ENCODE measurements at places on chromosomes 5 and 9.
A peak's percentile ranks its signal among the peaks of the same experiment; 100 is the strongest.

- DNase-seq = no peak
Observed at GRCh38 chr5:36982146-36982545, 105.6 kb downstream of the NIPBL start.

- no peak for DNase-seq
Observed at GRCh38 chr5:109291090-109291489, 118.7 kb downstream of the PJA2 start.

DNA sequence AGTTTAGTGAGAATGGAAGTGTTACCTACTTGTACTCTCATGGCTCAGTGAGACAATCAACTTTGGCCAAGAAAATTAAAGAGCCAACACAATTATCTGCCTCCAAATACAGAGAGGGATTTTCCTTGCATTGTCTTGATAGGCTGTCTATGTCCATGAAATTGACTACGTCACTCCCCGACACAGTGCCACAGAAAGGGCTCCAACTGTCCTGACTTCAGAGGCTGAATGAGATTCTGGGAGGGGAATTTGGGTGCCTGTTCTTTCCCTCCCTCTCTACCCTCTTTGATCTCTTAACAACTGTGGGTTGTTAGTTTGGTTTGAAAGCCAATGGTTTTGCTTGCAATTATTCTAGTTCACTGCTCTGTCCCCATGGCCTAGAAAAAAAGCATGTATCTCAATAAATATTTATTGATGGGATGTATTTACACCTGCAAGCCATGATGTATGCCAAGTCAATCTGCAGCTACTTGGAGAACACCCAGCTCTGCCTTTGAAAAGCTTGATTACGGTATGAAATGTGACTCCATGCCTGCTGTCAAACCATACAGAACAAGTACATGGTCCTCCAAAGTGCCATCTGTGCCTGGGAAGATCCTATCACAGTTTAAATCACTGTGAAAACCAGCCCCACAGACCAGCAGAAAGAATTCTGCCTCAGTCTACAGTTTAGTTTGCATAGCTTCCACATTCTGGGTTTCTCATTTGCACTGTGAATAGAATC is 37.3 kb downstream of the CAPSL start:
- DNase-seq = no peak

- no peak for DNase-seq
Observed at GRCh38 chr9:16193066-16193465, 640.2 kb downstream of the CCDC171 start.

- DNase-seq = no peak
Observed at GRCh38 chr5:170341545-170341944, 44.0 kb upstream of the LCP2 start.

- DNase-seq = no peak
Observed at GRCh38 chr5:54234304-54234933, 76.0 kb downstream of the ARL15 start.

- DNase-seq = no peak
Observed at GRCh38 chr9:98860871-98861293, 53.4 kb downstream of the GALNT12 start.

DNA sequence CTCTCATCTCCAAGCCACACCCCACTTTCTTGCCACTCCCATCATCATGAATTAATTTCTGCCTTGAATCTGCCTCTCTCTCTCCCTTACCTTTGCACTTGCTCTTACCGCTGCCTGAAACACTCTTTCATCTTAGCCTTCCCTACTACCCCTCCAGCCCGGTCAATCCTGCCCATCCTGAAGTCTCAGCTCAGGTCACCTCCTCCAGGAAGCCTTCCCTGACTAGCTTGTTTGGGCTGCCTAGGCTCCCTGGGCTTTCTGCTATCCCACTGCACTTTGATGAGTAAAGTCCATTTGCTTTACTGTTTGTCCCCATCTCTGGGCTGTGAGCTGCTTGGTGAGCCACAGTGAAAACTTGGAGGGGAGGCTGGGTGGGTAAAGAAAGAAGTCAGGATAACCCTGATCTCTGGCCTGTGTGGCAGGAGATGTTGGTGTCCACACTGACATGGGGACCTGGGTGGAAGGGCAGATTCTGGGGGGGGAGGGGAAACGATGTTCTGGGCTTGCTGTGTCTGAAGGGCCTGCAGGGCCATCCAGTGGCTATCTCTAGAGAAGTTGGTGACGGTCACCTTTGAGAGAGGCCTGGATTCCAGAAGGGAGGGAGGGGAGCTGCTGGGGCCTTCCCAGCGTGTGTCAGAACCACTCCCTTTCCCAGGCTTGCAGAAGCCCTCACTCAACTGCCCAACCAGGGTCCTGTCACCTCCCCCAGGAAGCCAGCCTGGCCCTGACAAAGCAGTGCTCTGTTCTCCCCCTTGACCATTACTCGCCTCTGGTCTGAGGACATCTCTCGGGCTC is 75.0 kb upstream of the DAB2IP start:
- DNase-seq = no peak

- DNase-seq = no peak
Observed at GRCh38 chr5:124935065-124935464, 188.6 kb upstream of the ZNF608 start.

DNA sequence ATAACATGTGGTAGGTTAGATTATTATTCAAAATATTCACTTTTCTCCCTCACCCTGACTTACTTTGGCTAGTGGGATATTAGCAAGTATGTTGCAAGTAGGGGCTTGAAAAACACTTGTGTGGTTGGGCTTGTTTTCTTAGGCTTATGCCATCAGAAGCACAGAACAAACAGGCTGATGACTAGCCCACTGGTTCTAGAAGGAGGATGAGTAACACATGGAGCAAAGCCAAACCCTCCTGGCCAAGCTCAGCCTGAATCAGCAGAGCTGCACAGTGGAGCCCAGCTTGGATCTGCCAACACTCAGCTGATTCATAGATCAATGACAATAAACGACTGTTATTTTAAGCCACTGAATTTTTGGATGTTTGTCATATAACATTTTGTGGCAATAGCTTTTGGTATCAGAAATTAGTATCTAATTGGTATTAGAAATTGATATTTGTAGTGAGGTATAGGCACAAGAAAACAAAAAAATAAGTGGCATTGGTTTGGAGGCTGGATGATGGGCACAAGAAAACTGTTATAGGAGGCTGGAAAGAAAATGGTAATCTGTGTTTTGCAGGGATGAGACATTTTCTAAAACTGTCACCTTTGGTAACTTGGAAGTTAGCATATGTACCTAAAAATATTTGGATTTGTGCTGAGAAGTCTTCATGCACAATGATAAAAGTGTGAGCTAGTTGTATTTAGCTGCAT is 46.1 kb upstream of the ZBED3 start:
- no peak for DNase-seq

GRCh38 chr9:113350937-113351336 is 1.6 kb downstream of the BSPRY start:
- peak; percentile 48 for DNase-seq

- DNase-seq = peak; percentile 69
Observed at GRCh38 chr5:151126199-151126645, 31.4 kb downstream of the ANXA6 start.

DNA sequence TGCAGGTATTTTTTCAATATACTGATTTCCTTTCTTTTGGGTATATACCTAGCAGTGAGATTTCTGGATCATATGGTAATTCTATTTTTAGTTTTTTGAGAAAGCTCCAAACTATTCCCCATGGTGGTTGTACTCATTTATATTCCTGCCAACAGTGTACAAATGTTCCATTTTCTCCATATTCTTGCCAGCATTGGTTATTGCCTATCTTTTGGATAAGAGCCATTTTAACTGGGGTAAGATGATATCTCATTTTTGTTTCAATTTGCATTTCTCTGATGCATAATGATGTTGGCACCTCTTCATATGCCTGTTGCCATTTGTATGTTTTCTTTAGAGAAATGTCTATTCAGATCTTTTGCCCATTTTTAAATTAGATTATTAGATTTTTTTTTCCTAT is 85.6 kb upstream of the FST start:
- no peak for DNase-seq

DNA sequence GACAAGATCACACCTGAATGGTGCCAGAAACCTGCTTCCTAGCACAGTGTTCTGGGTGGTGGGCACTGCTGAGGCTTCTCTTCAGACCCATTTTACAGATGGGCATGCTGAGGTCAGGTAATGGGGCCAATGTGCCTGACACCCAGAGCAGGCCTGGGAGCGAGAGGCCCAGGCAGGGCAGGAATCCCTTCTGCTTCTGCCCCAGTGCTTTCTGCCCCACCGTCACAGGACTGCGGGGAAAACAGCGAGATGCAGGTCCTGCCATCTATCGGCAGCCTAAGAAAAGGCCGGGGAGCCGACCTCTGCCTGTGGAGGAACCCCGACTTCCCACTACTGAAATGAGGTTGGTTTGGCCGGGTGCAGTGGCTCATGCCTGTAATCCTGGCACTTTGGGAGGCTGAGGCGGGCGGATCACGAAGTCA is 22.8 kb upstream of the RNU6ATAC start:
- DNase-seq = no peak

- no peak for DNase-seq
Observed at GRCh38 chr5:96943799-96944198, 7.9 kb downstream of the LNPEP start.

- no peak for DNase-seq
Observed at GRCh38 chr5:1728846-1729245, 70.8 kb downstream of the MRPL36 start.

DNA sequence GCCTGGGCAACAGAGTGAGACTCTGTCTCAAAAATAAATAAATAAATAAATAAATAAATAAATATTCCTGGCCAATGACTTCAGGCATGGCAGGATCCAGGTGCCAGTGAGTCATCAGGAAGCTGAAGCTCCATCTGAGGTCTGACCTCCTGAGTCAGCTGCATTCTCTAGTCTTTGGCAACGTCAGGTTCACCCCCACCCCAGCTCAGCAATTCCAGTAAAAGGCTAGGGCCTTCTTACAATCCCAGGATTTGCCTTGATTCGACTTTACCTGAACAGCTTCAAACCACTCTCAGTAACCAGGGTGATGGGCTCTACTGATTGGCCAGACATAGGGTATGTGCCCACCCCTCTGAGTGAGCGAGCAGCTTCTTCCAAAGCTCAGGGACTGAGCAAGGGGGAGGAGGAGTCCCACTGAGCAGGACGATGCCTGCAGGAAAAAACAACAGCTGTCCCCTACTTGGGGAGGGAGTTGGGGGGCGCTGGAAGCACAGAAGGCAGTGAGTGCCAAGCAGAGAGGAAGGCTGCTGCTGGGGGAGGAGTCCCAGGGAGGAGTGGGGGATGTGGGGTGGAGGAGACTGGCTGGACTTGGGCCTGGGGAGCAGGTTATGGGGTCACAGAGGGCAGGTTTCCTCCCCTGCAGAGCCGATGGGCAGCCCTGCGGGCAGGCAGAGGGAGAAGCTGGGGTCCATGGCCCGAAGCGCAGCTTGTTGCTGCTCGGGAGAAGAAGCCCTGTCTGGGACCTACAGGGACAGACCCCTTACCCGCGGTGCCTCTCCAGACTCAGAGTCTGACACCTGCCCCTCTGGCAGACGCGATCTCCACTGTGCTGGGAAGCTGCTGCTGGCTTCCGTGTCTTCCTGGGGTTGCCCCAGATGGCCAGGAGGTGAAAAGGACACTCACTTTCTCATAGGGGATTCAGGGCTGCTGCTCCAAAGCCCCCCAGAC is 25.9 kb upstream of the UNC5A start:
- no peak for DNase-seq
